ENCODE measurements at places on chromosomes 11 and 22.

DNA sequence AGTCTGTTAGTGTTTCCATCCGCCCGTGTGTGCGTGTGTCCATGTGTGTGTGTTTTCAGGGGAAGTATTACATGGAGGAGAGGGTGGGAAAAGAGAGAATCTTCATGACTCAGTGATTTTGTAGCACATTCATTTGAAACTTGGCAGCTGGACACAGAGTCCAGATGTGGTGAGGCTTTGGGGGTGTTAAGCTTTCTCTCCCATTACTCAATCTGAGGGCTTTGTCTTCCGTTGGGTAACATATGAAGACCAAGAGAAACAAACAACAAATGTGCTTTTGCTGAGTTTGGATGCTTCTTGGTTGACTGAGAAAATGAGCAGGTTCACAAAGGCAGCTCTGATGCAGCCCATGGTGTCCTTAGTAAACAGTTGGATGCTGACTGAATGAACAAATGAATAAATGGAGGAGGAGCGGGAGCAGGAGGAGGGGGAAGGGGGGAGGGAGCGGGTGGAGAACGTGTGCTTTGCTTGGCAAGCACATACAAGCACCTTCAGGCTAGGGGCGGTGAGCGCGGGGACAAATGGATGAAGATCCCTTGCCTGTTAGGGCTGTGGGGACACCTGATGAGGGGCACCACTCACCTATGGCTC lies 104.3 kb downstream of the ST3GAL4 start:
- DNase-seq: peak; percentile 41

DNA sequence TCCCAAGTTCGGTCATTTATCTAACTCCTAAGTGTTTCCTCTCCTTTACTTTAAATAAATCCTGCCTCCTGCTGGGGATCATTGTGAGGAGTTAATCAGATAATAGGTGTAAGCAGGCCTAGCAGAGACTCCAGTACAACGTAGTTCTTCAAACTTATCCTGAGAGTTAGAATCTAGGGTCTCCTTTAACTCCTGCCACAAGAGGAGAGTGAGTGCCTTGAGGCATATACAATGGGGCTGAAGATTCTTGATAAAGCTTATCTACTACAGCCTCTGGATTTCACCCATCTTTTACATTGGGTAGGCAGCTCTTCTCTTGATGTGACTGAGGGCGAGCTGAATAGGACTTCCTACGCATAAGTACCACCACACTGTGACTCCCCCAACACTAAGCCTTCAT lies 3.1 kb upstream of the GALNT18 start:
- no peak for DNase-seq

- DNase-seq: no peak
Observed at GRCh38 chr22:19271856-19272535, 19.5 kb downstream of the CLTCL1 start.

- DNase-seq: no peak
Observed at GRCh38 chr22:35903571-35904335, 124.9 kb downstream of the RBFOX2 start.
